ENCODE measurements at places on chromosomes 3 and 15.

- DNase-seq: no peak
Measured at GRCh38 chr15:34853001-34853758, 57.8 kb upstream of the ACTC1 start.

DNA sequence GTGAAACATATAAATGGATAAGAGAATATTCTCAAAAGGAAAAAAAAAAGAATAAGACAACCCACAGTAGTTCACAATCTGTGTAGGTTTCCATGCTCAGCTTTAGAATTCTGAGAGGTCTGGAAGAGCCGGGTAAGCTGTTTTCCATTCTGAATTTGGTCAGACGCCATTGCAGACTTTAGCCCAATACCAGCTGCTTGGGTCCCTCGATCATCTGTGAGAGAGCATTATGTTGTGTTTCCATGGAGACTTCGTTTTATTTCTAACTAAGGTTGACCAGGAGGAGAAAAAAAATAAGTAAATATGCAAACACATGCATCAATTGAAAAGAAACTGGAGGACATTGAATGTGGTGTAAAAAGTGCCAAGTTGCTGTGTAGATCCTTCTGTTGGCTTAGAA is 25.5 kb downstream of the KCNAB1 start:
- DNase-seq: no peak

- peak; percentile 91 for DNase-seq
Measured at GRCh38 chr3:99895703-99896441, 78.2 kb downstream of the CMSS1 start.

- no peak for DNase-seq
Measured at GRCh38 chr3:170848292-170848917, 21.6 kb downstream of the RPL22L1 start.

DNA sequence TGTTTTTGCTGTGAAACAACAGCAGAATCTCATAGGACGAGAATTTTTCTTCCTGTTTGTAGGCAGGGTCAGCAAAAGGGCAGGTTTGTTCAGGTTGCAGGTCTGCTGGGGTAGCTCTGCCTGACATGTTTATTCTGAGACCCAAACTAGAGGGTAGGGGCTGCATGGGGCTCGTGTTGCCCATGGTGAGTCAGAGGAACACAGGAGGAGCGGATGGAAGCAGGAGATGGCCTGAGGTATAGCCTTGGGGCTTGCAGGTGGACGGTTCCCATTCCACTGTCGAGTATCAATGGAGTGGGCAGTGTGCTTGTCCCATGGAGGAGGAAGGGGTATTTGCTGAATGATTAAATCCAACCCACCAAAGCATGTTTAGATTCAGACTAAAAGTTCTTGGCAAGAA is 138.9 kb downstream of the APBA2 start:
- DNase-seq: no peak

DNA sequence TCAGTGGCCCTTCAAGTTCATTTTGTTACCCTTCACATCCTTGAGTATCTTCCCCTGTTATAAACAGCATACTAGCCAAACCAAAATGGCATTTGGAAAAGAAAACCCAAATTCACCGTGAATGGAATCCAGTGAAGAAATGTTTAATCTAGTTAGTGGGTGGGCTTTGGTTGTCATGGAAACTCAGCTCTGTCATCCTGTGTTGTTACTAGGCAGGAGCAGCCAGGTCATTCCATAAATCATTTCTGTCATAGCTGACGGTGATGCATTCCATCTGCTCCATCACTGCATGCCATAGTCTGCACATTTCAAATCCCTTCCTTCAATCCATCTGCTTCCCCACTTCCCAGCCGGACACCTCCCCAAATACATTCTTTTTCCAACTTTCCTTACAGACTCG is 140.4 kb upstream of the CGNL1 start:
- DNase-seq: no peak

DNA sequence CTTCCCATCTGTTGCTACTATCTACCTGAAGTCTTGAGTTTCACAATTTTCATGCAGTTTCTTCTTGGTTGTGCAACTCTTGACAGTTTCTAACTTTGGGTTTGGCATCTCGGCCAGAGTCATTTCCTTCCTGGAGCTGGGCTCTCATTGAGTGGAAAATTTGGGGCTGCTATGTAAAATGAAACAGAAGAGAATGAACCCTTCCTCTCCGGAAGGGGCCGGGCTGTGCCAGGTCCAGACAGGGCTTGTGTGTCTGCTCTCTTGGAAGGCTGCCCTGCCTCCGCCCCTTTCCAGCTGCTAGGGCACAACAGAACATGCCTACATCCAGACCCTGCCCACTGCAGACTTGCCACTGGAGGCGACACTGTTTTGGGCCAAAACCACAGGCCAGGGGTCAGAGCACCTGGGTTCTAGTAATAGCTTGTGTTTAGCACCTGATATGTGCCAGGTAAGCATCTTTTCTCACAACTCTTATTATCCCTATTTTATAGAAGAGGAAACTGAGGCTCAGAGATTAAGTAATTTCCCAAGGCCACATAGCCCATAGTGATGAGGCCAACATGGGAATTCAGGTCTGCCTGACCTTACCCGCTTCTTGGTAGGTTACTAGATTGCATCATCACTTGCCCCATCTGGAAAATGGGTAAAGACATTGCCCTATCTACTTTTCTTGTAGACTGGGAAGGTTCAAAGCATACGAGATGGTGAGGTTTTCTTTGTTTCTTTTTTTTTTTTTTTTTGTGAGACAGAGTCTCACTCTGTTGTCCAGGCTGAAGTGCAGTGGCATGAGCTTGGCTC is 25.0 kb downstream of the IRAK2 start:
- DNase-seq: peak; percentile 36

- no peak for DNase-seq
Measured at GRCh38 chr15:58639992-58640391, 109.5 kb downstream of the ADAM10 start.
